Activated gamma-delta T cell (primary cell): ENCODE measurements at places on chromosomes 4 and X.

DNA sequence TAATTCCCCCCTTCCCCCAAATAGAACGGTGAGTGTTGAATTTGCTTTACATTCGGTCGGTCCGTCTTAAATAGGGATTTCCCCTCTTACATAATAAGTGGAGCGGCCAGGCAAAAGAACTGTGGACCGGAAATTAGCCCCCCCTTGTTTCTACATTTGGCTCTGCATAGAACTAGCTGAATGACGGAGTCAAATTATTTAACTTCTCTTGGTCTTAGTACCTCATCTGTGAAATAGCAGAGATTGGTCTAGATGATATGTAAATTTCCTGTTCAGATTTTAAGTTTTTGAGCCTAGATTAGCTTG, 1.3 kb downstream of the SPATA18 start:
- DNase-seq: no peak

DNA sequence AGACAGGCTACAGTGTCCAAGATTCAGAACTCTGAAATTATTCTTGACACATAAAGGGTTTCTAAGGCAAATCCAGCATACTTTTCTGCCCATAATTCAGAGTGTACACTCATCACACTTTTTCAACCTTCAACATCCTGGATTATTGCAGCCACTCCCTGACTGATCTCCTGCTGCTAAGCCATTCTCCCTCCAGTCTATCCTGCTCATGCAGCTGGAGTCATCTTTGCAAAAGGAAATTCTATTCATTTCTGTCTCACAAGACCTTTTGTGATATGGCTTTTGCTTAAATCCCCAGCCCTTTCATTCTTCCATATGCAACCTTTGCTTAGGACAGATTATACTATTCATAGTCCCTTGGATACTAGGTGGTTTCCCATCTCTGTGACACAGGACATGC, 236.1 kb upstream of the LDB2 start:
- DNase-seq: no peak

DNA sequence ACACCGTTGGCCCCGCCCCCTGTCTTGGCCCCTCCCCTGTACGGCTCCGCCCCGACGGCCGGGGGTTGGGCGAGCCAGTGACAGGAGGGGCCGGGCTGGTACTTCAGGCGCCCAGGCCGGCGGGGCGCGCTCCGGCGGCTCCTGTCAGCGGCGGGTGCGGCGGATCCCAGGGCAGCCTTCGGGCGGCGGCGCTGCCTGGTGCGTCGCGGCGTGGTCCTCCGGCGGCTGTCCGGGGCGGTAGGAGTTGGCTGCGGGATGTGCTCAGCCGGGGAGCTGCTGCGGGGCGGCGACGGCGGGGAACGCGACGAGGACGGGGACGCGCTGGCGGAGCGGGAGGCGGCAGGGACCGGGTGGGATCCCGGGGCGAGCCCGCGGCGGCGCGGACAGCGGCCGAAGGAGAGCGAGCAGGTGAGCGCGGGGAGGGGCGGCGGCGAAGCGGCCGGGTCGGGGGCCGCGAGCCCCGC, at the start of gene FAM241A:
Gene FAM241A (plus strand): TSS at position 129 of the 464 bp plus-strand sequence. CDS start 127 bp downstream, at position 256.
- peak; percentile 75 for DNase-seq

- no peak for DNase-seq
These were observed 312.9 kb downstream of the PDHA2 start for GRCh38 chr4:96152824-96153223.

- no peak for DNase-seq
These were observed 139.7 kb downstream of the TSPAN5 start for GRCh38 chr4:98518559-98519267.

- DNase-seq: no peak
These were observed 100.7 kb downstream of the SYNPO2 start for GRCh38 chr4:118989098-118990080.

GRCh38 chr4:102787096-102787881, 26.5 kb upstream of the MANBA start:
- no peak for DNase-seq

DNA sequence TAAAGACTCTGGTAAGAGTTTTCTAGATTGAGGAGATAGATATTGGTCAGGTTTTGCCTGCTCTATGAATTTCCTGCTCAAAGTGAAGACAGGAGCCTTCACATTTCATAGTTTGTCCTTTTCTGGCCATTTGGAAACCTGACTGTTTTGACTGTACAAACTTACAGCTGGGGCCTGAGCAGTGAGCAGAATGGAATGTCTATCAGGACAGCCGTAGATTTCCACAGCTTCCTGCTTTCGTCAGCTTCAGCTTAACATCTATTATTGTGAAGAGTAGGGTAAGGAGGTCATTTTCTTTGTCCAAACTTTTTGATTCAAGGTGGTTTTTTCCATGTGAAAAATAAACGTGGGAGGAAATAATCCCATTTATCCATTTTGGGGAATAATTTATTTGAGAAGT, 124.3 kb upstream of the DIPK2B start:
- no peak for DNase-seq

DNA sequence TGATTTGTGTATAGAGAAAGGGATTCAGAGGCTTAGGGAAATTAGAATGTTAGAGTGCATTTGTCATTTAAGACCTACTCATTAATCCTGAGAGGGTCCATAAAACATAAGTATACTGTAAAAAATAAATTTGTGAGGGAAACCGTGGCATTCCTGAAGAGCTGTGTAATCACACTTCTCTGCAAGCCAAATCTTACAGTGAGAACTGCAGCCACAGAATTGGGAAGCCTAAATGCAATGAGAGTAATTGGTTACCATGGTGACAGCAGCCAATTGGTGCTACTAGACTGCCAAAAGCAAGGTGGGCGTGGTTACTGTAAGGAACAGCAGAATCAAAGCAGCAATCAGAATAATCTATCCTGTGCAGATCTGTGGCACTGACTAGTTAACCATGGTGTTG, 345.2 kb upstream of the GRID2 start:
- DNase-seq: no peak

- no peak for DNase-seq
These were observed 1066.0 kb upstream of the ADGRL3 start for GRCh38 chr4:60134099-60134498.

- DNase-seq: no peak
These were observed 55.1 kb downstream of the GPR82 start for GRCh38 chrX:41779030-41779564.

DNA sequence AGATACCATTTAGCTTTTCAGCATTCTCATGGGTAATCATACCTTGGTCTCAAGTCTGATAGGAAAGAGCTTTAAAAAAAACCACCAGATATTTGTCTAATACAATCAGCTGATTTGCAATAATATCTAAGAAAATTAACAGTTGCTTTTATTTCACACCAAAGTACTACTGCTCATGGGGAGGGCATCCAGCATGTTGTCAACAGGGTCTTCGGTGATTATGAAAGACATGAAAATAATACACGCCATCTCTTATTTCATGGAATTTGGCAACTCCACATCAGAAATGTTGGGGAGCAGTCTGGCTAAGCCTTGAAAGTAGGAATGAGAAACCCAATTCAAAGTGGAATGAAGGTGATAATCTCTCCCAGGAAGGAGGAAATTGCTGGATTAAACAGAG, 3.0 kb downstream of the ASB5 start:
- no peak for DNase-seq

- DNase-seq: no peak
These were observed 22.3 kb upstream of the TMEM165 start for GRCh38 chr4:55373461-55373860.

DNA sequence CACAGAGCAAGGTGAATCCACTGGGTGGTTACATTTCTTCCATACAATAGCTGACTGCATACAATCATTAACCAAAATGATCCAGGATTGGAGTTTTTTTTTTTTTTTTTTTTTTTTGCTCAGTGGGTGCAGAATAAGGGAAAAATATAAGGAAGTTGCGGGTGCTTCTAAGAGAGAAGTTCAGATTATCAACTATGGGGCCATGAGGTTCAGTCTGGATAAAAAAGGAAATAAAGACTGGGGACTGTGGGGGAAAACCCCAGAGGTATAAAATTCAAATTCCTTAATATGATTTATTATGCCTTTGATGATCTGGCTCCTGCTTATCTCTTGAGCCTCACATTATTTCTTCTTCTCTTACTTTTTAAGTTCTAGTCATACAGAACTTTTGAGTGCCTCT, 5.9 kb upstream of the EIF1AX start:
- DNase-seq: no peak

- DNase-seq: no peak
These were observed 73.5 kb downstream of the GPAT3 start for GRCh38 chr4:83609365-83609764.

GRCh38 chr4:14428125-14428524, 574.2 kb upstream of the CPEB2 start:
- no peak for DNase-seq

GRCh38 chrX:125713633-125714032, 394.0 kb downstream of the TEX13C start:
- DNase-seq: no peak

GRCh38 chr4:4866124-4866865, 6.8 kb downstream of the MSX1 start:
- DNase-seq: no peak
